Kidney epithelial cell (primary cell): ENCODE measurements at places on chromosomes 2 and 18.
A peak's percentile ranks its signal among the peaks of the same experiment; 100 is the strongest.

- no peak for DNase-seq
Measured at GRCh38 chr2:147904051-147904450, 59.2 kb downstream of the ACVR2A start.

GRCh38 chr2:47688561-47688960 is 94.4 kb upstream of the MSH6 start:
- DNase-seq = no peak

- DNase-seq = peak; percentile 53
Measured at GRCh38 chr18:58269931-58270330, 225.9 kb downstream of the NEDD4L start.

DNA sequence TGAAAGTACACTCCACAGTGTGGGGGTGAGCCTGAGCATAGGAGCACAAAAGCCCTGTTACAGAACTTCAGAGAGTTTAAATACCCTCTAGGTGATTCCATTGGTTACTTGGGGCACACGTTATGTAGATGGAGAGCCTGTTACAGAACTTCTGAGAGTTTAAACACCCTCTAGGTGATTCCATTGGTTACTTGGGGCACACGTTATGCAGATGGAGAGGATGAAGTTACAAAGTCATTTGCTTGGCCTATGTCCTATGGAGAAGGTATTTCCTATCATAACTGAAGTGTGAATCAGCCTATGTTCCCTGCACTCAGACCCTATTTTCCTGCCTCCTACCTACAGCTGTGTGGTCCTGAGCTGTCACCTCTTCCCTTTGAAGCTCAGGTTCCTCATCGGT is 3.8 kb upstream of the CAPN10 start:
- DNase-seq = no peak

- DNase-seq = no peak
Measured at GRCh38 chr2:233795735-233796171, 17.6 kb downstream of the MROH2A start.

GRCh38 chr2:75820693-75821092 is 110.0 kb upstream of the GCFC2 start:
- no peak for DNase-seq

GRCh38 chr2:14866736-14867352 is 234.3 kb downstream of the LRATD1 start:
- no peak for DNase-seq

GRCh38 chr2:176146101-176146500 is 5.2 kb upstream of the HOXD4 start:
- DNase-seq = no peak

- DNase-seq = no peak
Measured at GRCh38 chr2:224222291-224222690, 179.6 kb downstream of the FAM124B start.

DNA sequence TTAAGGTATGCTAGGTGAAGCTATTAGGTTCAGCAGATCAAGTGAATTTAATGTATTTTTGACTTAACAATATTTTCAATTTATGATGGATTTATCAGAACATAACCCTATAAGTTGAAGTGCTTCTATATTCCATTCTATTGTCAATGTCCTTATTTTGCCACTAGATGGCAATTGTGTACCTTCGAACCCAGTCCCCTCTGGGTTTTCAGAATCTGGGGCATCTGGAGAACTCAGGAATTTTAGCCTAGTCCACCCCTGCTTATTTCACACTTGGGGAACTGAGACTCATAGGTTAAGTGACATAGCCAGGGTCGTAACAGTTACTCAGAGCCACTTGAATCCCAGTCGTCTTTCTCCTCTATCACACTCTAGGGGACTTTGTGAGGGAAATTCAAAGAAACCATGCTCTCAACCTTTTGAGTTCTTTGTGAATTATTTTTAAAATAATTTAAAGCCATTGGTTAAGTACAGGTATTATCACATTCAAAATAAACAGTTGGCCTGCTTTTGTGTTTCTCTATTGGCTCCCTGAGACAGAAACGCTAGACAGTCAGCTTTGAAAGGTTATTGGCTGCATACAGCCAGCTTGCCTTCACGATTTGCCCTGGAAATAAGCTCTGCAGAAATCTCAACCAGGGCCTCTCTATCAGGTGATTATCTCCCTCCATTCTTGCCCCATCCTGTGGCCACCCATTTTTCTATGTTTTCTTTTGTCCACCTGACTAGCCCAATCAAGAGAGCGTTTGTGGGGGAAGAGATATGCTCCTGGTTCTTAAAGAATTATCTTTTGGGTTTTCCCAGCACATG is 145.0 kb downstream of the TTC27 start:
- peak; percentile 1 for DNase-seq

GRCh38 chr18:28728891-28729290 is 552.0 kb upstream of the CDH2 start:
- no peak for DNase-seq

DNA sequence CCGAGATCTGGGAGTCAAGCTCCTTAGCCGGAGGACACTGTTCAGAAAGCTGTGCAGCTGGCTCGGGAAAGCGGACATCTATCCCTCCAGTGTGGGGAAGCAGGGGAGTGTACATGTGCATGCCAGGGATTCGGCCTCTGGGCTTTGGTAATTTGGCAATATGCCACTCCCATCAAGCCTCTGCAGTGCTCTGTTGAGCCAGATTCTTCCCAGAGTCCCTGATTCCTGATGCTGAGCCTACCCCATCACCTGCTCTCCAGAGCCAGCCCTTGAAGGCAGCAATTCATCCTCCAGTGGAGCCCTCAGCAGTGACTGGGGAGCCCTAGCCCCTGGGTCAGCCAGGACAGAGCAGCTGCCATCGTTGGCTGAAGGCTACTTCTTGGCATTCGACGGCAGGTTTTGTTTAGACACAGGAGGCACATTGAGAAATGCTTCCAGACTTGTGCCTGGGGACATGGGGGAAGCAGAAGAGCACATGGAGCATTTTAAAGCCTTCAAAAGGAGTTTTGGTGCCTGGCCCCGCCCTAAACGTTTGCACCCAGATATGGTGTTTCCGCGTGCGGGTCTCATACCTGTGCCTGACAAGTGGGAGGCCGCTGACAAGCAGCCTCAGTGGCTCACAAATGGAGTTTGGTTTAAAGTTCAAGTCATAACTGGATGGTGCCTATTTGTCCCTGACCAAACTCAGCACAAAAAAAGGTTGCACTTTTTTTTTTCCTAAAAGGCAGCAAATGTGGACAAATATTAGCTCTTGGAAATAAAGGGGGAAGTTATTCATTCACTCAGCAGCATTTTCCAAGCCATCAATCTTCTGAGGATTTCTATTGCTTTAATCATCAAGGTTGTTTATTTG is 272.8 kb downstream of the CYRIA start:
- DNase-seq = no peak
